ENCODE measurements at places on chromosomes 11 and 22. TPM values are rescaled to one million over a fixed set of nuclear protein-coding genes. Genes with fewer than 3 reads are reported as not detected.

DNA sequence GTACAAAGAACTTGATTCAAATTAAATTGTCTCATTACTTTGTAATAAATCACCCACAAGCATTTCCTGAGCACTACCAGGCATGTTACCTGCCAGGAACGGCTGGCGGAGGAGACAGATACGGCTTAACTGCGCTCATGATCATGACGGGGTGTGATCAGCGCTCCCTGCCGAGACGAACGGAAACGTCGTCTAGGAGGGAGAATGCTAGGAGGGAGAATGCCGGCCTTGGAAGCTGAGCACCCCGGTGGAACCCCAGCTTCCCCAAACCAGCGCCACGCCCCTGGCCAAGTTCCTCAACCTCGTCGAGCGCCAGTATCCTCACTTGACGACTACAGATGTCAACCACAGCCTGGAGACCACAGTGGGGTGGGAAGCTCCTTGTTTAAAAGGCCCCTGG is 272.8 kb downstream of the CTTN start:
- DNase-seq: no peak

DNA sequence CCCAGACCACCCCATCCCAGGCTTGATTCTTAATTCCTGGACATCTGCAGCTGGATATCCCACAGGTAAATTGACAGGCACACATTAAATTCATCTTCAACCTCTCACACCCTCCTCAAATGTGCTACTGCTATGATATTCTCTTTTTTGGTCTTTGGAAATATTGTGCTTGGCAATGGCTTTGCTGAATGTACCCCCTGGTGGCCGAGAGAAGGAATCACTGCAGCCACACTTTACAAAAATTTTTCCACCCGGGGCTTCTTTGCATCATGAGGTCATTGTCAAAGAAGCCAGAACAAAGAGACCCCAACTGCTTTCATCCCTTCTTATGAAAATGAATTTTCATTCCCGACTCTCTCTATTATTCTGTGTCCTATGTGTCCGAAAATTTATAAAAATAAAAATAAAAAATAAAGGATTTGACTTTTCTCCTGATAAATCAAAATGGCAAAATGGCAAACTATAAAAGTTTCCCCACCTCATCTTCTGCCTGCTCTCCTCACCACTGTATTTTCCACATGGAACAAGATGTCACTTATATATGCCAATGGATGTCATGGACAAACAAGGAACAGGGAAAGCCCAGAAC is 15.0 kb upstream of the CYB5R2 start:
- DNase-seq: no peak

DNA sequence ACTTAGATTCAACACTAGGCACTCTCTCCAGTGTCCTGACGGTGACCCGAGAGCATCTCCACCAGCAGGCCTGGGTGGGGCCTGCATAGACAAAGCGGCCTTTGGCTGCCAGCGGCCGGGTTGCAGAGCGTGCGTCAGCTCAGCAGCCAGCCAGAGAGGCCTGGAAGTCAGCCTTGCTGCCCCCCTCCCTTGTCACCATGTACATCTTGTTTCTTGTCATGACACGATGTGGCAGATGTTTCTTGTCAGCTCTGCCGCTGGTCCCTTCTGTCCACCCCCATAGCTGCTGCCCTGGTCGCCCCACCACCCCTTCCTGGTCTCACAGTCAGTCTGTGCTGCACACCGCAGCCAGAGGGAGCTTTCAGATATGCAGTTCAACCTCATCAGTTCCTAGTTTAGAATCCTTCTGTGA is 33.1 kb upstream of the CBX7 start:
- peak; percentile 42 for DNase-seq

GRCh38 chr11:10273738-10274137 is 20.3 kb downstream of the SBF2 start:
- no peak for DNase-seq

- peak; percentile 37 for DNase-seq
Observed at GRCh38 chr11:12200991-12201985, 90.9 kb downstream of the MICAL2 start.

- no peak for DNase-seq
Observed at GRCh38 chr11:78295991-78296930, 107.5 kb downstream of the USP35 start.

- no peak for DNase-seq
Observed at GRCh38 chr11:96524475-96524874, 134.7 kb downstream of the JRKL start.

DNA sequence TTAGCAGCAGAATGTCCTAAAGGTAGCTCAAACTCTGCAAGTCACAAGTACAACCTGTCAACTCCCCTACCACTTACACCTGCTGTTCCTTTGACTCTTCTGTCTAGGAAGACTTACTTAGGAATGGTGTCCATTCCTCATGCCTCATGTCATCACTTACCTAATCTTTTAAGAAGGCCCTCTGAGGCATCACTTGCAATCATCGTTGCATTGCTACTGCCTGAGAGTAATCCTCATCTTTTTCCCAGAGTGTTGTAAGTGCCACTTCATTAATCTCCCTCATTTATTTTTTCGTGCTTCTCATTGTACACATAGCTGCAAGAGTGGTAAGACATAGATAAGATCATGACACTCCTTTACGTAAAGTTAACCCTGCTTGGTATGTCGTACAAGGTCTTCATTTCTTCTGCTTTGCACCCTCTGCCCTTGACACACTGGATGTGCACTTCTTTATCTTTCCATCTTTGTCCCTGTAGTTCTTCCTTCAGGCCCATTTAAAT is 54.6 kb downstream of the SFI1 start:
- DNase-seq: no peak

DNA sequence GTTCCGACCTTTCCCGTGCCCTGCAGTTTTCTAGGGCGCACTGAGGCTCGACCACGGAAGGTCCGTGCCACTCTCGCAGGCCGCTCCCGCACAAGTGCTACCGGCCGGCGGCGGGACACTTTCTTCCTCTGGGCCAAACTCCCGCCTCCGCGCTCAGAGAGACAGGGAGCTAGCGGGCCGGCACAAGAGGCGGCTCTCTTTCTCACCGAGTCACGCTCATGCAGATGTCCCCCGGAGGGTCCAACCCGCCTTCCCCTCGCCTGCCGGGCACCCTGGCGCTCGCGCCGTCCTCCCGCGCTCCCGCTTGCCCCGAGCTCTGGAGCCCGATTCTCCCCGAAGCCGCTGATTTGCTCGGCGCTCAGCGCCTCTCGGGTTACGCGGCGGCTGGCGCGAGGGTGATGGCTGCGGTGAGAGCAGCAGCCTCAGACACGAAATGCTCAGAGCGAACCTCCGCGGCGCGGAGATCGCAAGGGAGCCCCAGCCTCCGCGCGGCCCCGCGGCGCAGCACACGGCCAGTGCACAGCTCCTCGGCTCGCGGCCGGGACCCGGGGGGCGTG is 1.0 kb downstream of the LMO1 start:
- no peak for DNase-seq

DNA sequence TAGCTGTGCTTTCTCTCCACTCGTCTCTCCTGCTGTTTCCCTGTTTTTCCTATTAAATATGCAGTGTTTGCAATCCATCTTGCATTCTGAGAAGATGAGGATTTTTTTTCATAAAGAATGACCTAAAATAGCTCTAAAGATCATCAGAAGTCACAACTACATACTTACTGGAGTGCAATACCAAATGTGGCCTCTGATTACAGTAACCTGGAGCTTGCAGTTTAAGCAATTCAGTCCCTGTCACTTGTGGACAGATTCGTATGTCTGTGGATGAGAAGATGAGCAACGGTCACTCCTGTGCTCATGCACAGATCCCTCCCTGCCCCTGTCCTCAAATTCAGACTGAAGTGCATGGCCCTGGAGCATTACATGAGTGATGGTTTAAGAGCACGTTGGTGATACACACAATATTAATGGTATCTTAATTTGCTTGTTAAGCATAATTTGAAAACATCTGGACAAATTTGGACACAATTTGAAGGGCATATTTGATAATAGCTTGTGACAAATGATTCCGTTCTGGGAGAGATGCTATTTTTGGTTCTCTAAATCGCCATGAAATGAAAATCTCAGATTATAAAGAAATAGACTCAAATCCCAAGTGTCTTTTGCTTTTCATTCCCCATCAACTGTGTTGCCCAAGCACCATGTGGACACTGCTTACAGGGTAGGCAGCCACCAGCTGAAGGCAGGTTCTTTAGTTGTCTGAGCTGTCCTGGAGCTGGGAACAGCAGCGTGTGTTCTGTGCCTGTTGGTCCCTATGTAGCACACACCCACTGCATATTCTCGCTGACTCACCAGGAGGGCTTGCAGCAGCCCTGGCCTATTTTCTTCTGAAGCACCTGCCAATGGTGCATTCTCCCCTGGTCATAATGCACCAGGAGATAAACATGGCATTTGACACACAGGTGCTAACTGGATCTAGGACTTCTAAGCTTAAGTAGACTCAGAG is 32.6 kb upstream of the PRAME start:
- DNase-seq: no peak

GRCh38 chr22:19980766-19981165 is 35.9 kb downstream of the ARVCF start:
- DNase-seq: no peak

GRCh38 chr11:115333949-115334348 is 170.3 kb downstream of the CADM1 start:
- DNase-seq: no peak

GRCh38 chr11:2945031-2945756 is 16.0 kb upstream of the PHLDA2 start:
- DNase-seq: peak; percentile 59

DNA sequence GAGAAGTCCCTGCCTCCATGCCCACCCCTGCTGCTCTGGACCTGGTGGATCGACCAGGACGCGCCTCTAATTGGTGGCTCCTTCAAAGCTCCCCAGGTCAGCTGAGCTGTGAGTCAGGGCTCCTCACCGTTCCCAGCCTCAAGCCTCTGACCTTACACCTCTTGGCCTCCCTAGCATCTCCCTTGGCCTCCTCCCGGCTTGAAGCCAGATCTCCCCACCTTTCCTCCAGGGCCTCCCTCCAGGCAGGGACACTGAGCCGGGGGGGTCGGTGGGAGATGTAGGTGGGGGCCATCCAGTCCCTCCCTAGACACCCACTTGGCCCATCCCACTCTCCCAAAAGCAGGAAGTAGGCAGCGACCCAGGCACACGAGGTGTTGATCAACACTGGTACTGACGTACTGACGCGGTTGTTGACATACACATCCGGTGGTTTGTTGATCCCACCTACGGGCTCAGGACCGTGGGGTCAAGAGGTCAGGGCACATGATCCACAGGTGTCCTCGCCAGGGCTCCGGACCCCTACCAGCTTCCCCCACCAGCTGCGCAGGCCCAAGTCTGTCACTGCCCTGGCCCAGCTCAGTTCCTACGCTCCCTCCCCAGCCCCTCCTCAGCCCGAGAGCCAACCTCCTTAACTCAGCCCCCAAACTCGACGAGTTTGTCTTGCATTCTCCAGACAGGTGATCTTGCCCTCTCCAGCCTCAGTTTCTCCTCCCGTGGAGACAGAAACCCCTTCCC is 802 bp downstream of the ATG2A start:
- DNase-seq: no peak

GRCh38 chr11:134906356-134906955 is 494.4 kb upstream of the B3GAT1 start:
- no peak for DNase-seq

DNA sequence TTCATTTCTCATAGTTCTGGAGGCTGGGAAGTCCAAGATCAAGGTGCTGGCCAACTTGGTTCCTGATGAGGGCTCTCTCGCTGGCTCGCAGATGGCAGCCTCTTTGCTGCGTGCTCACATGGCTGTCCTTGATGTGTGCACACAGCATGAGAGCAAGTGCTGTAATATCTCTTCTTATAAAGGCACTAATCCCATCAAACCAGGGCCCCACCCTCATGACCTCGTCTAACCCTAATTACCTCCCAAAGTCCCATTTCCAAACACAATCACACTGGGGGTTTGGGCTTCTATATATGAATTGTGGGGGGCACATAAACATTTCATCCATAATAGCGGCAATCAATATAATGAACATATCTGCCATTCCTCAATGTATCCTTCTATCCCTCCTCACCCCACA is 1062.1 kb downstream of the BRD1 start:
- no peak for DNase-seq

DNA sequence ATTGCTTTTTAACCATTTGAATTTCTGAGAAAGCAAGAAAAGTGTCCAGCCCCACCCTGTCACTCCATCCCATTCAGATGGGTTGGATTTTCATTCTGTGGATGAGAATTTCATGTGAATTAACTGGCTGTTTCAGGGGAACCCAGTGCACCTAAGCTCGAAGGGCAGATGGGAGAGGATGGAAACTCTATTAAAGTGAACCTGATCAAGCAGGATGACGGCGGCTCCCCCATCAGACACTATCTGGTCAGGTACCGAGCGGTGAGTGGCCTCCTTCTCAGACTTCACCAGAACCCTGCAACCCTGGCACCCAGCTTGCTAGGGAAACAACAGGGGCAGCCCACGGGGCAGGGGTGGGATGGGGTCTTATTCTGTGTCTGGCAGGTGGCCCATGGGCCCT is 58.6 kb upstream of the TTC12 start:
- no peak for DNase-seq

GRCh38 chr11:86575208-86575855 is 97.1 kb downstream of the ME3 start:
- no peak for DNase-seq

DNA sequence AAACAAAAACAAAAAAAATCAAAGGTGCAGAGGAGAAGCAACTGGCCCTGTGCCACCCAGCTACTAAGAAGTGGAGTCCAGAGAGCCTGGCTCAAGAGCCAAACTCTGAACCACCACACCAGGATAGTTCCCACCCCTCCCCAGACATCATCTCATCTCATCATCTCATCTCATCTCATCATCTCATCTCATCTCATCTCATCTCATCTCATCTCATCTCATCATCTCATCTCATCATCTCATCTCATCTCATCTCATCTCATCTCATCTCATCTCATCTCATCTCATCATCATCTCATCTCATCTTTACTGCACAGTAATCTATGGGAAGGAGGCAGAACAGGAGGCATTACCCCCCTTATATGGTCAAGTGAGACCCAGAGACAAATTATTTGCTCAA is 8.3 kb downstream of the CHRNA10 start:
- no peak for DNase-seq

DNA sequence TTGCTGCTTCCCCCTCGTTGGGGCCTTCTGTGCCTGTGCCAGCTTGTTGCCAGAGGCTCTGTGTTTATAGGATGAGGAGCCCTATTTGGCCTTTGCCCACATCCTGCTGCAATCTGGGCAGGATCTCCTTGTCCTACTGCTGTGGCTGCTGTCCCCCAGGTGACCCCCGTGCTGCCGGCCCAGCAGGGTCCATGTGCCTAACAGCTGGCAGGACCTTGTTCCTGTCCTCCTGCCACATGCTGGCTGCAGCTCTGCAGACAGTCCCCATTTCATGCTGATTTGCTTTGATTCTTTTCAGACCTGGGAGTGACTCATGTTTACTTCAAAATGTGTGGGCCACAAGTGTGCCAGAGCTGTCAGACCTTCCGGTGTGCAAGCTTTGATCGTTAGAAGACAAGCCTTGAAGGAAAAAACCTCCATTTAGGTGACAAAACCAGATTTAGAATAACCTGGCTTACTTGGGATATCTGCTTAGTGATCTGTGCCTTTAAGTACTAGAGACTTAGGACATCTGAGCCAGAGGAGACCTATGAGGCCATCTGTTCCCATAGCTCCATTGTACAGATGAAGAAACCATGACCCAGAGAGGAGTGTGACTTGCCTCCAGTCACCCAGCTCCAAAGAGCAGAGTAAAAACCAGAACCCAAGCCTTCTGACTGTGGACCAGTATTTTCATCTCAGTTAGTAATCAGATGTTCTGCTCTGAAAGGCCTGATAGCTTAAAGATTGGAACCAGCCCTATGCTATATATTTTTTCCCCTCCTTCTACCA is 11.1 kb downstream of the NAV2 start:
- DNase-seq: no peak

The TEX54 gene
- not detected for polyA plus RNA-seq

The OR4C15 gene
- polyA plus RNA-seq: not detected

The OR52E8 gene
- not detected for polyA plus RNA-seq

The TSG101 gene
- polyA plus RNA-seq: 158 TPM

The MS4A15 gene
- polyA plus RNA-seq: not detected

The PATE4 gene
- polyA plus RNA-seq: 0.20 TPM

The LSP1 gene
- 1.8 TPM for polyA plus RNA-seq
